ENCODE measurements at places on chromosomes 7 and 10.

- no peak for ATAC-seq
These were observed 32.5 kb upstream of the ERCC6 start for GRCh38 chr10:49571388-49571787.

DNA sequence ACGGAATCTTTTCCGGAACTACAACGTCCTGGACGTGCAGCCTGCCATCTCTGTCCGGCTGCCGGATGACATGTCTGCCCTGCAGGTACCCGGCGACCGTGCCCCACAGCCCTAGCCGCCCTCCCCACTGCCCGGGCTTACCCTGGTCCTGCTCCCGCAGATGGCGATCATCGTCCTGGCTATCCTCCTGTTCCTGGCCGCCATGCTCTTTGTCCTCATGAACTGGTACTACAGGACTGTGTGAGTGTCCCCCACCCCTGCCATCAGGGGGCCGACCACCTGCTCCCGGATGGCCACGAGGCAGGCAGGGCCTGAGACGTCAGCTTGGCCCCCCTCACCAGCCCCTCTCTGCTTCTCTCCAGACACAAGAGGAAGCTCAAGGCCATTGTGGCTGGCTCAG is 38.0 kb upstream of the VSIR start:
- no peak for ATAC-seq

DNA sequence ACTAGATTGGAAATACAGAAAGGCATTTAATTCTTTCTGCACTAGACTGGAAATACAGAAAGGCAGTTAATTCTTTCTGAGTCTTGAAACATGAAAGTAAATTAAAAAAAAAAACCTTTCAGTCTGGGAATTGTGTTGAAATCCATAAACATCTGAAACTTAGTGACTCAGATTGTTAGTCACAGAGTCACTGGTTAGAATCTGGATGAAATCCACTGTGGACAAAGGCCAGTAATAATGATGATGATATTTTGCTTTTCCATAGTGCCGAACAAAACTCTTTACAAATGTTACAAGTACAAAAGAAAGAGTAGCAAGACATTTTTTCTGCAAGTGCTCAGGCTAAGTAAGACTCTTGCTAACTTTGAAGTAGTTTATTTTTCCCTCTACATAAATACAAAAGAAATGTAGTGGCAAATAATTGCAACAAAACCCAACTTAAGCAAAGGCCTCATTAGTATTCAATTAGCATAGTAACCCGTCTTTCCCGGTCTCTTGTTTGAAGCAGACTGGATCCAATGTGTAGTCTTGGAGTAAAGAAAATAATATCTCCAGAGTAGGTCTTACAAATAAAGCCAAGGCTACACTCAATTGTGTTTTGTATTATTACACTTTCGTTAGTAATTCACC is 5.8 kb upstream of the PRTFDC1 start:
- peak; percentile 81 for ATAC-seq

DNA sequence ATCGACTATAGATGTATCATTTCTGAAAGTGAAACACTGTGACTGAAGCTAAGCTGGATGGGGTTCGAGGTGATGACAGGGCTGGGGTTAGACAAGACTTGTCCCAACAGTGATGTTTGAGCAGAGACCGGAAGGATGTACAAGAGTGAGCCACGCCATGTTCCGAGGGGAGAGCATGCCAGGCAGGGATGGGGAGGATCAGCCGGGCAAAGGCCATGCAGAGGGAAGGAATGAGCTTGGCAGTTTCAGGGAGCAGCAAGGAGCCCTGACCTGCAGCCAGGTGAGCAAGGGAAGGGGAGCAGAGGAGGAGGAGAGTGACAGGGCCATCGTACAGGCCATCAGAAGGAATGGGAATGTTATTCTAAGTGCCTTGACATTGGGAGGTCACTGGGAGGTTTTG is 114.9 kb upstream of the GPR26 start:
- no peak for ATAC-seq

GRCh38 chr10:132167976-132168375 is 18.8 kb upstream of the DPYSL4 start:
- ATAC-seq, result no peak

- no peak for ATAC-seq
These were observed 77.0 kb downstream of the ADCYAP1R1 start for GRCh38 chr7:31129067-31129466.

Data from gastroesophageal sphincter (tissue), 4 donors.